ENCODE measurements at places on chromosomes 7 and 10. TPM values are rescaled to one million over a fixed set of nuclear protein-coding genes. Genes with fewer than 3 reads are reported as not detected.

The ANKRD61 gene
- 0.42 TPM for total RNA-seq

GRCh38 chr10:87656431-87657072 is 3.1 kb upstream of the PAPSS2 start:
- H3K4me3 ChIP-seq: no peak overlapping the region
- peaks cover 4% of the 10 kb centered on the region for H3K4me1 ChIP-seq
- no peak overlapping the region for H3K27ac ChIP-seq
- peak; percentile 57 for DNase-seq
- no peaks in the 10 kb centered on the region for H3K36me3 ChIP-seq

The GRID1 gene
- not detected for total RNA-seq

The CNNM1 gene
- not detected for total RNA-seq

All from MCF 10A (cell line).